ENCODE measurements at places on chromosomes 6 and 20. TPM values are rescaled to one million over a fixed set of nuclear protein-coding genes. Genes with fewer than 3 reads are reported as not detected.
A peak's percentile ranks its signal among the peaks of the same experiment; 100 is the strongest.

Gene ZKSCAN3
- total RNA-seq: 1.8 TPM

Gene TMEM244
- total RNA-seq: not detected

GRCh38 chr6:64415926-64416325 lies 780.3 kb downstream of the PHF3 start:
- H3K4me3 ChIP-seq: no peak overlapping the region
- H3K27ac ChIP-seq: no peak overlapping the region
- no peaks in the 10 kb centered on the region for H3K27me3 ChIP-seq
- H3K36me3 ChIP-seq: no peaks in the 10 kb centered on the region
- no peak for DNase-seq
- no peaks in the 10 kb centered on the region for H3K4me1 ChIP-seq

Gene CRISP2
- not detected for total RNA-seq

DNA sequence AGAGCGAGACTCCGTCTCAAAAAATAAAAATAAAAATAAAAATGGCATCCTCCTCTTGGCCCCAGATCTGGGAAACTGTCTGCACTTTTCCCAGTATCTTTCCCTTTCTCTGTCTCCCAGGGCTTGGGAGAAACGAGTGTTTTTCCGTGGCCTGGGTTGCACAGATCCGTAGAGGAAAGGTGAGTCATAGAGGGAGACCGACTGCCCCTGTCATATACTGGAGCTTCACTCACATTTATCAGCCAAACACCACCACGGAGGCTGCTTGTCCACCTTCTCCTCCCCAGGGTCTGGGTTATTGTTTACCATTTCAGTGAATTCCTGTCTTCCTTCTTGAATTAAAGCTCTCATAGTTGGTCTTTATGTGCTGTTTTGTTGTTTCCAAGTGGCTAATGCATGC lies 31.9 kb upstream of the EIF2S2 start:
- peaks cover 2% of the 10 kb centered on the region for H3K4me1 ChIP-seq
- no peak overlapping the region for H3K4me3 ChIP-seq
- H3K27ac ChIP-seq: no peak overlapping the region
- DNase-seq: no peak
- peaks cover 8% of the 10 kb centered on the region for H3K27me3 ChIP-seq
- H3K36me3 ChIP-seq: no peaks in the 10 kb centered on the region

Gene ALDH5A1
- total RNA-seq: 20.9 TPM

DNA sequence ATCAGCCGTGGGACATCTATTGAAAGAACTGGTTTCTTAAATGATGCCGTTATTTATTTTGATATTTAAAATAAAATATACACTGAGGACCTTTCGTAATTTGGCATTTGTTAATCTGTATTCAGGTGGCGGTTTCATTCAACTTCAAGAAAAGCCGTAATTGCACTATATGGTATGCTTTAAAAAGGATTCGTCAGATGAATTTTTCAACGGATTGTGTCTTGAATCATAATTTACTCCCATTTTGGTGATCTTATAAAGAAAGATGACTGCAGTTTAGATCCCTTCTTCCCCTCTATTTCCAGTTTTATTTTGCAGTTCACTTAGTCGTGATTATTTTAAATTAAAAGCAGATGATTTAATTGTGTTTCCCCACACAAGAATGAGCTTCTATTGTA lies 761 bp downstream of the KLHL32 start:
- no peak overlapping the region for H3K27ac ChIP-seq
- no peak for DNase-seq
- H3K4me1 ChIP-seq: peaks cover 41% of the 10 kb centered on the region
- H3K36me3 ChIP-seq: no peaks in the 10 kb centered on the region

Gene CLIC1
- 328 TPM for total RNA-seq

DNA sequence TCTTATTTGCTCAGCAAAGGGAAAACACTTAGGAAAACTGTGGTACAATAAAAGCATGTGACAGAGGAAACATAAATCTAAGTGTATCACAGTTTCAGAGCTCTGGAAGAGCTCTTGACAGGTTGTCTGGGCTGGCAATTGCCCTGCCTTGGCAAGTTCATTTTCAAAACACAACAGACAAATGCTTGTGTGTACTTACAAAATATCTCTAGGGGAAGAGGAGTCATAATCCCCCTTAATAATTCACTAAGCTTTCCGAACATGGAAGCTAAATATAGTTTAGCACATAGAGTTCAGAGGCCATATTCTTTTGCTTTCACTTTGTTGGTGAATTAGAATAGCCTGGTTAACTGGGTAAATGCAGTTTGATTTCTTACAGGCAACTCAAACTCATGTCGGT lies 211.6 kb upstream of the THEMIS start:
- DNase-seq: no peak
- peaks cover 7% of the 10 kb centered on the region for H3K36me3 ChIP-seq
- no peaks in the 10 kb centered on the region for H3K27me3 ChIP-seq
- no peak overlapping the region for H3K27ac ChIP-seq

DNA sequence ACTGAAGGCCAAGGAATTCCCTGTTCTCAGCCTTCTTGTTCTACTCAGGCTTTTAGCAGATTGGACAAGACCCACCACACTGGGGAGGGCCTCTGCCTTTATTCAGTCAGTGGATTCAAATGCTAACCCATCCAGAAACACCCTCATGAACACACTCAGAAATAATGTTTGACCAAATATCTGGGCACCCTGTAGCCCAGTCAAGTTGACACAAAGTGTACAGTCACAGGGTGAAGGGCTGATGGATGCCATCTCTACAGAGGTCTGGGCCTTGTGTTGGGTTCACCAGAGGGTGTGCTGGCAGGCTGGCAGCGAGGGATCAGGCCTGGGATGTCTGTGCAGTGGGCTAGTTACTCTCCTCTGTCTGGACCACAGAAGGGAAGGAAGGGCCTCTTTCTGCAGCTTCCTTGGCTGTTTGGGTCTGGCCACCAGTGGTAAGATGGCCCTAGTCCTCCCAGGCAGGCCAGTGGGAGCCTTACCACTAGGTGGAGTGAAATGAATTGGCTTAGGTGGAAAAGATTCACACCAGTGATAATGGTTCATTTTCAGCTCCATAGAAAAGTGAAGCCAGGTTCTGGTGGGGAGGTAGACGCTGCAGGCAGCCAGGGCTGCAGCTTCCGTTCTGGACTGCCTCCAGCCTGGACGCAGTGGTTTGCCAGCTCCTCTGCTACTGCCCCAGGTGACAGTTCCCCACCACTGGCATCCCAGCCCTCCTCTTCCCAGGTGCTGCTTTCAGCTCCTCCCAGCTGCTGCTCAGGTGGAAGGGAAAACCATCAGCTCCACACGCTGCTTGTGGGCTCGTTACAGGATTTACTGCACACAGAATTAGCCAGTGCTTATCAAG lies 9.2 kb downstream of the TUBB2A start:
- H3K4me1 ChIP-seq: peaks cover 2% of the 10 kb centered on the region
- H3K36me3 ChIP-seq: peaks cover 16% of the 10 kb centered on the region
- no peak overlapping the region for H3K27ac ChIP-seq
- no peak for DNase-seq
- no peak overlapping the region for H3K4me3 ChIP-seq

- peak overlapping the region; percentile 100 for H3K27ac ChIP-seq
- H3K4me3 ChIP-seq: peak overlapping the region; percentile 93
- H3K27me3 ChIP-seq: peaks cover 3% of the 10 kb centered on the region
Observed at GRCh38 chr6:29941016-29941415, 1.3 kb upstream of the HLA-A start.

DNA sequence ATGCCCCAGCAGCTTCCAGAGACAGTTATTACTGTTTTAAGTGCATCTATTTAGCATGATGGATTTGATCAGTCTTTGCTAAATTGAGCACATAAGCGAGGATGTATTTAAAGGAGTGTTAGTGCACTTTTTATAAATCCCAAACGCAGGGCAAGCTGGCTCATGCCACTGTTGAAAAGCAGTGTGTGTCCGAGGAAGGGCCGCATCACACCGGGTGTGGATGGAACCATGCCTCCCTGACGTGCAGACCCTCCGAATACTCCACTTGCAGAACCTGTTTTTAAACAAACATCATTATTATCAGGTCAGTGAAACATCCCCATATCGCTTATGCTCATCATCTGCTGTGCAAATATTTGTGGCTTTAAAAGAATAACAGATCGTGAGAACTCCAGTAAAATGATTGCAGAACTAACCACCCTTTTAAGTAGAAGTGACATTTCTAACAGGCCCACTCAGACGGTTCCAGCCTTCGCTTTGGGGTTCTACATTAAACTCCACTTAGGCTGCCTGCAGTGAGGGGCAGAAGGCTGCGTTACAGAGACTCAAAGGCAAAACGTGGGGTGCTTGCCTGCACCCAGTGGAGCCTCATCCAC lies 190.1 kb downstream of the CDH4 start:
- H3K36me3 ChIP-seq: no peaks in the 10 kb centered on the region
- H3K27ac ChIP-seq: no peak overlapping the region
- peaks cover 4% of the 10 kb centered on the region for H3K27me3 ChIP-seq
- DNase-seq: no peak
- H3K4me3 ChIP-seq: no peak overlapping the region

DNA sequence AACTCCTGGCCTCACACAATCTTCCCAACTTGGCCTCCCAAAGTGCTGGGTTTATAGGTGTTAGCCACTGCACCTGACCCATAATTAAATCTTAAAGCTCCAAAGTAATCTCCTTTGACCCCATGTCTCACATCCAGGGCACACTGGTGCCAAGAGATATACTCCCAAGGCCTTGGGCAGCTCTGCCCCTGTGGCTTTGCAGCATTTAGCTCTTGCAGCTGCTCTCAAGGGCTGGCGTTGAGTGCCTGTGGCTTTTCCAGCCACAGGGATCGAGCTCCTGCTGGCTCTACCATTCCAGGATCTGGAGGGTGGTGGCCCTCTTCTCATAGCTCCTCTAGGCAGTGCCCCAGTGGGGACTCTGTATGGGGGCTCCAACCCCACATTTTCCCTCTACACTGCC lies 49.3 kb upstream of the CD2AP start:
- H3K4me3 ChIP-seq: no peak overlapping the region
- no peaks in the 10 kb centered on the region for H3K27me3 ChIP-seq
- H3K36me3 ChIP-seq: peaks cover 2% of the 10 kb centered on the region
- H3K27ac ChIP-seq: no peak overlapping the region

Gene NMBR
- not detected for total RNA-seq

DNA sequence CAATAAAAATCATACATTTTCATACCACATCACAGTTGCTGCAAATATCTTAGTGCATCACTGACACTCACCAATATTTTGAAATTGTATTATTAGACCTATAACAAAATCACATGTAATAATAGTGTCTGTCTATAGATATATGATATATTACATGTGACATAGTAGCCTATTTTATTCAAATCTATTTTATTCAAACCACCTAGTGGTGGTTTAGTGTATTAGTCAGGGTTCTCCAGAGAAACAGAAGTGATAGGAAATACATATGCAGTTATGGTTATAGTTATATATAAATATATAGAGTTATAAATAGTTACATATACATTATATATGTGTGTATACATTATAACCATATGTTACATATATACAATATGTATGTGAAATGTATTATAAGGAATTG lies 366.5 kb upstream of the ARID1B start:
- no peak overlapping the region for H3K27ac ChIP-seq
- no peaks in the 10 kb centered on the region for H3K4me1 ChIP-seq
- H3K36me3 ChIP-seq: peaks cover 1% of the 10 kb centered on the region
- no peaks in the 10 kb centered on the region for H3K27me3 ChIP-seq
- no peak for DNase-seq
